ENCODE measurements at places on chromosomes 7 and 10. TPM values are rescaled to one million over a fixed set of nuclear protein-coding genes. Genes with fewer than 3 reads are reported as not detected.

DNA sequence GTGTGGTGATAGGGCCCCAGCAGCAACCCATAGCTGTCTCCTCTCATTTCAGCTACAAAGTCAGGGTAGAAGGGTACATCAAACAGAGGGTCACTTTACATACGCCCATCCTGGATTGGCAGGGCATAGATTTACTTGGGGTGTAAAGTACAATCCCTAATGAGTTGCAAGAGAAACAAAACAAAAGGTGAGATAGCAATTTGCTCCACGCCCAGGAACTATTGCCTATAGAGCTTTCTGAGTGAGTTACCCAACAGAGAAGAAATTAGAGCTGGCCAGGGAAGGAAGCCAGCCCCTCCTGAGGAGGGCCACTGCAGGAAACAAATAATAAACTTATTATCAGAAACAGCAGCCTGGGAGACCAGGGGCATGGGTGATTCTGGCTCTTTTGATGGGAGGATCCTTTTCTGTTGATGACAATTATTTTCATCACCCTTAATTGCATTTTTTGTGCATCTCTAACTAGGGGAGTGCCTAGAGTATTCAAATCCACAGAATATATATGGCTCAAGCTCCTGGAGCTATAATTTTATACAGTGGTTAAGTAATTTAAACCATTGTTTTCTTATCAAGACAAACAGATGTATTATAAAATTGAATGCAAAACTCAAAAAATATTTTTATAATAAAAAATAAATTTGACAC lies 47.4 kb downstream of the SLC26A5 start:
- no peak for DNase-seq

DNA sequence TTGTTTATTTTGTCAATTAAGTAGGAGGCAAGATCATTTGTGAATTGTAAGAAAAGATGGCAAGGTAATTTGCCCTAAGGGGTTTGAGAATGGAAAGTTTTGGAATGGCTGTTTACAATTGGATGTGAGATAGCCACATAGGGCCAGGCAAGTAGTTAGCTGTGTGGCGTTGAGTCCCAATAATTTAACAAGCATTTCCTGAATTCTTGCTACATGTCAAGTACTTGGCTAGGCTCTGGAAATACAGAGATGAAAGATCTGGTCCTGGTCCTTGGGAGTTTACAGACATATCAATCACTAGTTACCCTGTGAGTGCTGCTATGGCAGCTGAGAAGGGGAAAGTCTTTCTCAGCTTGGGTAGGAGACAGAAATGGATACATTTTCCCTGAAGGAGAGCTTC lies 401.6 kb downstream of the SUGCT start:
- no peak for DNase-seq

DNA sequence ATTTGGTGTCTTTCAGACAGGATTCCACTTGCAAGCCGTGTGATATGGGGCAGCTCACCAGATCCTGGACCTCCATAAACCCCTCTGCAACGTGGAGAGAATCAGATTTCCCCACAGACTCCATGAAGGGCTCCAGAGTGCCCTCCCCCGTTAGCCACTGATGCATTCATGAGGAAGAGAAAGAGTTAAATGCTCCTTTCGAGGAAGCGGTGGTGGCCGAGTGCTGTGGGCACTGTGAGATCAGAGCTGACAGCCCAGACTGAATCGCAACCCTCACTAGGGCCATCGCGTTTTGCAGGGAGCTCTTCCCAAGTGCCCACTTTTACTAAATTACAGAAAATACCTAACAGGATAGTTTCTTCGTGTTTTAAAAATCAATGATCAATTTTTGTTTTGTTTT lies 226.3 kb upstream of the ZNF32 start:
- DNase-seq = no peak

- DNase-seq = no peak
Measured at GRCh38 chr7:137020351-137020750, 151.9 kb downstream of the CHRM2 start.

GRCh38 chr10:111076191-111076681 lies 593 bp upstream of the ADRA2A start:
- DNase-seq = peak; percentile 57

DNA sequence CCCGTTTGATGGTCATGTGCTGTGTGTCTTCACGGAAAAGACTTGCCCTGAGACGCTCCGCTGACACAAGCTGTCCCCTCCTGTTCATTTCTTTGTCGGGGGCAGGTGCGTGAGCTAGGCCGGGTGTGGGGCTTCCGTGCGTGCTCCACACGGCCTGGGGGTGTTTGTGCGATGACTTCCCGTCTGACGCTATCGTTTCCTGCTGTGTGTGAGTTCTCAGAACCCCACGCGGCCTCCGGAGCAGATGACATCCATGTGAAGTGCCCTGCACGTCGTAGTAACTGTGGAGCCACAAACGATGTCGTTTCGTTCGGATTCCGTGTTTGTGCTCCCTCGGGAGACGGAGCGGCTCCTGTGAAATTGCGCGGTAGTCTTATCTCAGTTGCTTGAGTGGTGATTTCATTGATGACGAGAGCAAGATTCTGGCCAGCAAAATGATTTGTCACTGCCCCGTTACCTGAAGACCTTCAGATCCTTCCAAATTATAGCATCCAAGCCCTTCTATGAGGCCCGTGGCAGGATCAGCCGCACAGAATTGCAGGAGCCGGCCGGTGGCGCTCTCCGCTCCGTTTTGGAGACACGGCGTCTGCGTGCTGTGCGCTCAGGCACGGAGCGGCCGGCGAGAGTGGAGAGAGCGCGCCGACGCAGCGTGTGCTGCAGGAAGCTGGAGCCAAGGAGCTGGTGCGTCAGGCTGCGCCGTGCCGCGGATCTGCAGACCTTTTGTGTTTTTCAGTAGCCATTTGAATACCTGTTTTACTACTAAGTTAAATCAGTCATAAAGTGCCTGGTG lies 94.9 kb downstream of the NKX6-2 start:
- DNase-seq = no peak

GRCh38 chr10:26706206-26706605 lies 8.7 kb downstream of the PDSS1 start:
- no peak for DNase-seq

- no peak for DNase-seq
Measured at GRCh38 chr7:121774563-121774962, 98.4 kb upstream of the PTPRZ1 start.

DNA sequence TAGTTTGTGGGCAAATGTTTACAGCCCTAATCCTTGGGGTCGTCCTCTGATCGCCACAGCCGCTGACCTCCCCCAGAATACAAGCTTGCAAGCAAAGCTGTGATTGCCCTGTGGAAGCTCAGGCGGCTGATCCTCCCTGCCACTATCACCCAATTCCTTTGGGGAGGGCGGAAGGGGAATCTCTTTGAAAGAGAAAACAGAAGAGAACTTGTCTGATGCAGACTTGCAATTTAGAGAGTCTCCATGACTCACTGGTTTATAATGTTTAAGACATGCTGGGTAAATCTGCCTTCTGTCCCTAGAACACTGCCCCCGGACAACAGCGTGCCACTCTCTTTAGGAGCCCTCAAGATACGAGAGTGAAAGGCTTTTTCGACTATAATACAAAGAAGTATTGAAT lies 75.5 kb downstream of the NRP1 start:
- DNase-seq = no peak

DNA sequence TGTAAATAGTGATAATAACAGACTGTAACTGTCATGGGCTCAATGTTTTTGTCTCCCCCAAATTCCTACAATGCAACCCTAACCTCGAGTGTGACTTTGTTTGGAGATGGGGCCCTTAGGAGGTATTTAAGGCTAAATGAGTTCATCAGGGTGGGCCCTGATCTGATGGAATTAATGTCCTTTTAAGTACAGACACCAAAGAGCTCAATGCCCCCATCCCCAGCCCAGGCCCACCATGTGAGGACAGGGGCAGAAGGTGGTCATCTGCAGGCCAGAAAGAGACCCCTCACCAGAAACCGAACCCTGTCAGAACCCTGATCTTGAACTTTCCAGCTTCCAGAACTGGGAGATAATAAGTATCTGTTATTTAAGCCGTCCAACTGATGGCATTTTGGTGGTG lies 83.2 kb downstream of the PIP4K2A start:
- DNase-seq = no peak

GRCh38 chr10:132057191-132057681 lies 8.5 kb upstream of the JAKMIP3 start:
- DNase-seq = no peak

DNA sequence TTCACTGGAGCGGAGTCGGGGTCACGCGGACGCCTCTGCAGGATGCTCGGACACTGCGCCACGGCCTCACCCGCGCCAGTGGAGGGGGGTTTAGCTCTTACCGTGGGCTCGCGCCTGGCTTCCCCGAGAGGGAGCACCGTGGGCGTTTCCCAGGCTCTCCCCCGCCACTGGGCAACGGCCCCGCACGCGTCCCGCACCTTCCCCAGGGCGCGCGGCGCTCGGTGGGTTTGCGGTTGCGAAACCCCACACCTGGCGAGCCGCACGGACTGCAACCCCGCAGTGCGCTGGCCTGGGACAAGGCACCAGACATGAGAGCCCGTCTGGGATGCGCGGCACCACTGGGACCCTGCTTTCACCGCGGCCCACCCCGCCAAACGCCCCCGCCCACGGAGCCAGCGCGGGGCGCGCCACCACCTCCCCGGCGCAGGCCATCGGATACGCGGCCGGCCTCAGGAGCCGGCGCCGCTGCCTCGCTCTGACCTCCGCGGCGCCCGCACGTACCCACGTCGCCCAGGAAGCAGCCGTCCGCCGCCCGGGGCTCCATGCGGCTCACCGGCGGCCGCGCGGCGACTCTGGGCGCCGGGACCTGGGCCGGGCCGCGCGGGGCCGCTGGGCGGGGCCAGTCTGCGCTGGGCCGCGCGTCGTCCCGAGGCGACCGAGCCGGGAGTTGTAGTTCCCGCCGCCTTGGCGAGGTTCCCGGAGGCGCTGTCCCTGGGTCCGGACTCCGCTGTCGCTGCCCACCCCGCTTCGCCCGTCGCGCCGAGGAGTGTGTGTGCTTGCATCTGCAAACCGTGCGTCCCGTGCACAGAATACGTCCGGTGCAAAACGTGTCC lies at the start of gene ASB13:
TSS of gene ASB13 (minus strand) at position 588 of the 833 bp plus-strand sequence. CDS start at position 544, 44 bp downstream.
- peak; percentile 12 for DNase-seq

GRCh38 chr10:30562787-30563186 lies 66.8 kb downstream of the LYZL2 start:
- DNase-seq = no peak

GRCh38 chr7:114412548-114412947 lies 2.1 kb upstream of the FOXP2 start:
- no peak for DNase-seq

DNA sequence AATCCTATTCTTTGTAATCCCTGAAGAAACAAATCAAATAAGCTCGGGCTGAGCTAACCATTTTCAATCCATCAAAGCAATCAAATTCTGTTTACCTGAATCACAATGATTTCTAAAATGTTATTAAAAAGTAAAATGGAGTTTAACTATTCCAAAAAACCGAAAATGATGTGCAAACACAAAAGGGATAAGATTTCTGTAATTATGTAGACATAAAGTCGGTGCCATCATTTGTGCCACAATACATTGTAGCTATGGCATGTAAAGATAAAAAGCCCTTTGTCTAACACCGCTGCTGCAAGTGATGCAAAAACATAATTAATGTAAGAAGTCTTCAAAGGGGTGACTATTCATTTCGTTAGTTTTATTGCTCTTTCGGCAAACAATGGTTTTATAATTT lies 125.1 kb upstream of the FAM204A start:
- no peak for DNase-seq

DNA sequence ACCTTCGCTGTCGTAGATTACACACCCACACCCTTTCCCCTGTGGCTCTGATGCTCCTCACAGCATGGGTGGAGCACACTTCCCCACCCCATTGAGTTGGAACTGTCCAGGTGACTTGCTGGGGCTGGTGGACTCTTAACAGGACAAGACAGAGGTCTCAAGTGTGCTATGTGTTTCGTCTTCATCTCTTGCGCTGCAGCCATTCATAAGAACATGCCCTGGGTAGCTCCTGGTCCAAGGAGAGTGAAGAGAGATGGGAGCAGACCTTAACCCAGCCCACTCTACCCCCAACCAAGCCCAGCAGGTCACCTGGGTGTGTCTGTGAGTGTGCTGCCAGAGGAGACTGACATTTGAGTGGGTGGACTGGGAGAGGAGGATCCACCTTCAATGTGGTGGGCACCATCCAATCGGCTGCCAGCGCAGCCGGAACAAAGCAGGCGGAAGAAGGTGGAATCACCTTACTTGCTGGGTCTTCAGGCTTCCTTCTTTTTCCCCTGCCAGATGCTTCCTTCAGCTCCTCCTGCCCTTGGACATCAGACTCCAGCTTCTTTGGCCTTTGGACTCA lies 112.4 kb downstream of the HTR5A start:
- no peak for DNase-seq

DNA sequence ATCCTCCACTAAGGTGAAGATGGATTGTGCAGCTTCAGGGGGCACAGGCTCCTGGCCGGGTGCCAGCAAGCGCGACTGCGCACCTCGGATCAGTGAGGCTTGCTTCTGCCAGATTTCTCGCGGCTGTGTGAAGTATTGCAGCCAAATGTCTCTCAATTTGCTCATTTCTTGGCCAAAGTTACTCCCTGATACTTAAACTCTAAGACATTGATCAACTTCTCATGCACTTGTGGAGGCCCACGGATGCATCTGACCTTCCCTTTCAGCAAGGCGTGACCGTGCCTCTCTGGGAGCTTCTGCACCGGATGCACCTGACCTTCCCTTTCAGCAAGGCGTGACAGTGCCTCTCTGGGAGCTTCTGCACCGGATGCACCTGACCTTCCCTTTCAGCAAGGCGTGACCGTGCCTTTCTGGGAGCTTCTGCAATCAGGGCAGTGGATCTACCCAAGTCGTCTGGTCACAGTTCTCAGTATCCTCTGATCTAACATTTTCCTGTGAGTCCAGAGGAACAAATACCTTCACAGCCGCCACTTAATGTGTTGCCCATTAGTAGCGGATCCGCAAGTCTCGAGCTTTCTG lies 248.3 kb downstream of the ADARB2 start:
- DNase-seq = no peak

DNA sequence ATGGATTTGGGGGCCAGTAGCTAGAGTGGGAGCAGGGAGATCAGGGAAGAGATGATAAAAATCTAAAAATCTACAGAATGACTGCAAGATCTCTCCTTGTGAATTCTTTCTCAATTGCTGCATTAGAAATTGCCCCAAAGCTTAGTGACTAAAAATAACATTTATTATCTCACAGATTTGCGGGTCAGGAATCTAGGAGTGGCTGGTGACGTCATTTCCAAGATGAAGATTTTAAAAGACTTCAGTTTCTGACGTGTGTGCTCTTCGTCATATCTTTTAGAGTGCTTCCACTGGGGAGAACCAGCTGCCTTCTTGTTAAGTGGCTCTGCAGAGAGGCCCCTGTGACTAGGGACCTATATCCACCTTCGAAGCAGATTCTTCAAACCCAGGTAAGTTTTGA lies 112.6 kb downstream of the DGKI start:
- no peak for DNase-seq

GRCh38 chr7:139679731-139680594 lies 97.8 kb downstream of the HIPK2 start:
- DNase-seq = no peak

- DNase-seq = no peak
Measured at GRCh38 chr7:69374044-69374425, 224.2 kb upstream of the AUTS2 start.

The SPDYE8 gene
- total RNA-seq = not detected

The CALN1 gene
- total RNA-seq = 0.03 TPM

The SNX8 gene
- total RNA-seq = 9.4 TPM

The GNAI1 gene
- 3.4 TPM for total RNA-seq

The REPIN1 gene
- 103 TPM for total RNA-seq

The PIP gene
- not detected for total RNA-seq
